ENCODE measurements at places on chromosomes 13 and 19.
A peak's percentile ranks its signal among the peaks of the same experiment; 100 is the strongest.

DNA sequence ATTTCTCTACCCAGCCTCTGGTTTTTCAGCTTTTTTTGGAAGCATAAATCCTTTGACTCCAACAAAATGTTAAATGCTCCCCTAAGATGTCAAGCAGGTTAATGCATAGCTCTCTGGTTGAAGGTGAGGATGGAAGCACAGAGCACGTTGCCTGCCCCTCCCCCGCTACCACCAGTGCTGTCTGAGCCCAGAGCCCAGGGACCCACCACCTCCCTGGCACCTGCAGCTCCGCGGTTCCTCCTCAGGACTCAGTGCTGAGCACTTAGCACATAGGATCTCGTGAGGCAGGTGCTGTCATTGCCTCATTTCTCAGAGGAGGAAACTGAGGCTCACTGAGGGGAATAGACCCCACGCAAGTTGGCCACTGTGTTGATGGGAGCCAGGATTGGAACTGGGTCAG is 48.6 kb downstream of the DPF1 start:
- no peak for DNase-seq

GRCh38 chr13:93473441-93474270 is 247.0 kb downstream of the GPC6 start:
- no peak for DNase-seq

GRCh38 chr13:95724252-95724651 is 47.3 kb downstream of the DNAJC3 start:
- DNase-seq: no peak

- no peak for DNase-seq
Measured at GRCh38 chr13:75702476-75702875, 66.3 kb downstream of the LMO7 start.

DNA sequence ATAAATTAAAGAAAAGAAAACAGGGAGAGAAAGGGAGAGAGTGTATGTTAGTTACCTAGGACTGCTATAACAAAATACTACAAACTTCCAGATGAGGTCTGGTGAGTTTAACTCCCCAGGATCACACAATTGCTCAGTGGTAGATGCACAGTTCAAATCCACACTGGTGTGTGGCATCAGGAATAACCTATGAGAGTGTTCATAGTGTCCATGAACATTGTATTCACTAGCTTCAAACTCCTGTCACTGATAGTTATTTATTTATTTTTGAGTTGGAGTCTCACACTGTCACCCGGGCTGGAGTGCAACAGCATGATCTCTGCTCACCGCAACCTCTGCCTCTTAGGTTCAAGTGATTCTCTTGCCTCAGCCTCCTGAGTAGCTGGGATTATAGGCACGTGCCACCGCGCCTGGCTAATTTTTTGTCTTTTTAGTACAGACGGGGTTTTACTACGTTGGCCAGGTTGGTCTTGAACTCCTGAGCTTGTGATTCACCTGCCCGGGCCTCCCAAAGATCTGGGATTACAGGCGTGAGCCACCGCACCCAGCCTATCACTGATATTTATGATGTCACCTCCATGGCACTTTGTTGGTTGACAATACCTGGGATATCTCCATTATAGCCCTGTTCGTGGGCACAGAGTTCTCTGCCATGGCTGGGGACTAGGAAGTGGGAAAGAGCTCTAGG is at the start of gene NFILZ:
Gene NFILZ (plus strand): TSS at position 638 of the 688 bp plus-strand sequence. CDS start 46,133 bp downstream, outside the sequence.
- no peak for DNase-seq

DNA sequence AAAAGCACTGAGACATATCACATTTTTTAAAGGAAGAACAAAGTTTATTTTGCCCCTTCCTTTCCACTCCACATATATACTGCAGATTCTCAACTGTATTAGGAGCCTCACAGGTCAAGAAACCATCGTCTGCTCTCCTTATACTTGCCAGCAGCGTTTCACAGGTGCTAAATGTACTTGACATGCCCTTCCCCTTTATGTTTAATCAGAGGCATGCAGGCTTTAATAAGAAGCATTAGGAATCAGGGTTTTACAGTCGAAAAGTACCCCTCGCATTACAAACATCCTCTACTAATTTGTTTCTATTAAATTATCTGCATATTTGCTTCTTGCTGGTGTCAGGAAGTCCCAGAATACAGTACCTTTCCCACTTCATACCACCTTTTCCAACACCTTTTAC is 3.7 kb upstream of the RAP2A start:
- no peak for DNase-seq

DNA sequence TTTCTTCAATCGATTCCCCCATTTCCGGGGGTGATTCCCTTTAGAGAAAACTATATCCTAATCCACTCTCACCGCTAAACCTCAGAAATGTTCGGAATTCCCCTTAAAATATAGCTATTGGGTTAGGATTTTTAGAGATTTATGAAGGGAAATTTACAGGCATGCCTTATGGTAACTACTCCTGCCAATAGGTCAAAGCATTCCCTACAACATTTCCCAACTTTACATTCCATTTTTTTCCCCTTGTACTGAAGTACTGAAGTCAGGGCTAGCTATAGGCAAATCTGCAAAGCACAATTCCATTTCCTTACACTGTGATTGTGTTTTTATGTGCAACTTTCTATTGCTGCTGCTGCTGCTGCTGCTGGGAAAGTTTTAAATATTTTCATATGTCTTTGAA is 2.1 kb downstream of the EDNRB start:
- DNase-seq: no peak

DNA sequence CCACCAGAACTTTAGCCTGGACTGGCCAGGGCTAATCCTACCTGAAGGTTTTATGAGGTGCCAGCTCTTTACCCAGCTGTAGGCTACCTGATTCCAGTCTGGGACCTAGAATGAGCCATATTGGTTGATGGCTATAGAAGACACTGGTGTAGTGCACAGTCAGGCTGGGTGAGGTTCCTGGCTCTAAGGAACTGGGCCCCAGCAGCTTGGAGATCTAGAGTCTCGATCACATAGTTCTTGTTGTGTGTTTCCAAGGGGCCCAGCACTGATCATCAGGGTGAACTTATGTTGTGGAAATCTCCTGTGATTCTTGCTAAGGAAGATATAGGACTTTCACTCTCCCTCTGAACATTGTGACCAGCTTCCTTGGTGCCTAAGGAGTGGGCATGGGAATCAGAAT is 236.3 kb downstream of the ZNF536 start:
- DNase-seq: no peak

GRCh38 chr13:29480893-29481525 is 114.5 kb downstream of the SLC7A1 start:
- DNase-seq: no peak

GRCh38 chr19:33297401-33298145 is 4.8 kb downstream of the CEBPA start:
- no peak for DNase-seq

DNA sequence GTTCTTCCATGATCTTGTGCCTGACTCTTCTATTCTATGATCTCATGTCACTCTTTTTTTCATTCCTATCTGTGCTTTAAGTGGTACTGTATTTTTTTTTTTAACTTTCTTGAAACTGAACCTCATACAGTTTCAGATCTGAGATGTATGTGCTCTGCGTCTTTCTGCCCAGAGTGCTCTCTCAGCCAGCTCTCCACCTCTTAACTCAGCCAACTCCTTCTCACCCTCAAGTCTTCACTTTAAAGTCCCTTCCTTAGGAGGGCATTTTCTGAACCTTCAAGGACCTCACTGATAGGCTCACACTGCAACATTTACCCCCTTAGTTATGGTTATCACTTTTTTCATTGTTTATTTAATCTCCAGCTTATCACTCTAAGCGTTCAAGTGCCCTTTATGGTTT is 158.7 kb downstream of the IRS2 start:
- DNase-seq: no peak

DNA sequence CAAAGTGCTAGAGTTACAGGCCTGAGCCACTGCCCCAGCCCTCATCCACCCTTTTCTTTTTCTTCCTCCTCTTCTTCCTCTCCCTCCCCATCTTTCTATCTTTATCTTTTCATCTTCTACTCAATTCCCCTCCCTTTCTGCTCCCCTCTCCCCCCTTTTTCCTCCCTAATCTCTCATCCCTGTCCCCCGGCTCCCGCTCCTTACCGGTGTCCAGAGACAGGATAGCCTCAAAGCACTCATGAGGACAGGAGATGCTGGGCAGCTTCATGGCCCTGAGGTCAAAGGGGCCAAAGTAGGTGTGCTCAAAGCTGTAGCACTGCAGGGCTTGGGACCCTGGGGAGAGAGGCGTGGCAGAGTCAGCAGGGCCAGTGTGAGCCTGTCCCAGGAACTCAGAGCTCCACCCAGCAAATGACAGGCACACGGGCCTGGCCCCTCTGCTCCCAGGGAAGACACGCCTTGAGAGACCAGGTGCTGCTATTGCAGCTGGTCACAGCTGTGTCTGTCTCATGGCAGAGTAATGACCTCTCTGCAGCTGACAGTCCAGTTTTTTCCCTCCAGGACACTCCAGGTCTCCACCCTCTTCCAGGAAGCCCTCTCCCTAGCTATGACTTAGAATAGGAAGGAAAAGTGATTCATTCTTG is 2.6 kb downstream of the LYPD5 start:
- no peak for DNase-seq

DNA sequence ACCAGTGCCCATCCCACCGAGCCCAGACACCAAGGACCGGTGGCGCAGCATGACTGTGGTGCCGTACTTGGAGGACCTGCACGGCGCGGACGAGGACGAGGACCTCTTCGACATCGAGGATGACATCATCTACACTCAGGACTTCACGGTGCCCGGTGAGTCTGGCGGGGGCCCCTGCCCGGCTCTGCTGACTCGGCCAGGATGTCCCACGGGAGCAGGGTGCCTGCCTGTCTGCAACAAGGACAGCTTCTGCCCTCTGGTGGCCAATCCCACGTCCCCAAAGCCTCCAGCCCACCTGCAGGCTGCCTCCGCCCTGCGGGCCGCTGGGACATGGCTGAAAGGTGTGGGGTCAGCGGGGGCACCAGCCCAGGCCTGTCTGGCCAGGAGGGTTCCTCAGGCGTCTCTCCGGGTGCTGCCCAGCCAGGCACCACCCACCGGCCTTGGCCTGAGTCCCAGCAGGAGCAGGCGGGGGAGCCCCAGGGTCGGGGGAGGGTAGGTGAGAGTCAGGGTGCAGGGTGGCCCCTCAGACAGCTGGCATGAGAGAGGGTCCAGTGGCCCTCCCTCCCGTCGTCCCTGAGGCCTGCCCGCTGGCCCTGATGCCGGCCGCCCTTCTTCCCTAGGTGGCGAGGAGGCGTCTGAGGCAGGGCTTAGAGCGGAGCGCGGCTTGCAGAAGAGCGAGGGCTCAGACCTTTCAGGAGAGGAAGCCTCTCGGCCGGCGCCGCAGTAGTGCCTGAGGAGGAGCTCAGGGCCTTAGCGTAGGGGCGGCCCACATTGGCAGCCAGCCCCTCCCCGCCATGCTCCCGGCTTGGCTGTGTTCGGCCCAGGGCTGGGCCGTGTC is 14.6 kb downstream of the CBARP start:
- DNase-seq: no peak

GRCh38 chr13:78786459-78786858 is 127.5 kb upstream of the OBI1 start:
- DNase-seq: no peak

DNA sequence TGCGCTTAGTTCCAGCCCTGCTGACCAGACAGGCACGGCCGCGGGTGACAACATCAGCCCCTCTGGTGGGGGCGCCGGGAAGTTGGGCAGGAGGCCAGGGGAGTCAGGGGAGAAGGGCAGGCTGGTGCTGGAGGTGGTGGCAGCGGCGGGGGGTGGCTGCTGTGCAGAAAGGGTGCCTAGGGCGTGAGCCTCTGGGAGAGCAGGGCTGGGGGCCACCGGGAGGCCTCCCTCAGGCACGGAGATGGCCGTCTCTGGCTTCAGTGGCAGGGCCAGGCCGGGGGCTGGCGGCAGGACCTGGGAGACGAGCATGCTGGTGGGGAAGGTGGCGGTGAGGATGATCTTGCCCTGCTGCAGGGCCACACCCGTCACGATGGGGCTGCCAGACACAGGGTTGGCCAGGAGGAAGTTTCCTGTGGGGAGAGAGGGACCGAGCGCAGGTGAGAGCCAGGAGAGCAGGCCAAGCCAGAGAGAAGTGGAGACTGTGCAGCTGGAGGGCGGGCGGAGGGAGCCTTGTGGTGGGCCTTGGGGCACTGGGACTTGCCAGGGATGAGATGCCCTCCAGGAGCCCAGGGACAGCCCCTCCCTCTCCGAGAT is 3.3 kb downstream of the SIX5 start:
- no peak for DNase-seq

- DNase-seq: no peak
Measured at GRCh38 chr13:71137101-71137500, 729.9 kb downstream of the DACH1 start.

- DNase-seq: no peak
Measured at GRCh38 chr19:8416796-8417195, 3.7 kb downstream of the MARCHF2 start.

- no peak for DNase-seq
Measured at GRCh38 chr13:39385621-39386231, 217.3 kb downstream of the LHFPL6 start.

- DNase-seq: no peak
Measured at GRCh38 chr13:99749271-99750019, 222.1 kb downstream of the ZIC5 start.

DNA sequence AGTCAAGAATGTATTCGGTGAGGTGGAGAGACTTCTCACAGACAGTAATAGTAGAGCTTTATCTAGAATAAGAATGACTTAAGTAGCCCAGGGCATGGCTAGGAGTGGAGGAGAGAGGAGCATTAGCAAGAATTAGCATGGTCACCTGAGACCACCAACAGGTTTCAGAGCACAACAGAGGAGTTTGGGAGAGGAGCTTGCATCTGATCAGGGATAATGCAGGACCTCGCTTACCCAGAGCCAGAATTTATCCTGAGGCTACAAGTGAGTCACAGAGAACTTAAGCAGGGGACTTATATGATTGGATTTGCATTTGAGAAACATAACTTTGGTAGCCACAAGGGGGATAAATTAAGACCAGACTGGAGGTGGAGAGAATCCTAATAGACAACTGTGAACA is 102.1 kb upstream of the FNDC3A start:
- no peak for DNase-seq

GRCh38 chr13:50684366-50684765 is 159.1 kb downstream of the DLEU7 start:
- peak; percentile 71 for DNase-seq

GRCh38 chr13:30394751-30395191 is 27.5 kb upstream of the UBE2L5 start:
- DNase-seq: no peak

DNA sequence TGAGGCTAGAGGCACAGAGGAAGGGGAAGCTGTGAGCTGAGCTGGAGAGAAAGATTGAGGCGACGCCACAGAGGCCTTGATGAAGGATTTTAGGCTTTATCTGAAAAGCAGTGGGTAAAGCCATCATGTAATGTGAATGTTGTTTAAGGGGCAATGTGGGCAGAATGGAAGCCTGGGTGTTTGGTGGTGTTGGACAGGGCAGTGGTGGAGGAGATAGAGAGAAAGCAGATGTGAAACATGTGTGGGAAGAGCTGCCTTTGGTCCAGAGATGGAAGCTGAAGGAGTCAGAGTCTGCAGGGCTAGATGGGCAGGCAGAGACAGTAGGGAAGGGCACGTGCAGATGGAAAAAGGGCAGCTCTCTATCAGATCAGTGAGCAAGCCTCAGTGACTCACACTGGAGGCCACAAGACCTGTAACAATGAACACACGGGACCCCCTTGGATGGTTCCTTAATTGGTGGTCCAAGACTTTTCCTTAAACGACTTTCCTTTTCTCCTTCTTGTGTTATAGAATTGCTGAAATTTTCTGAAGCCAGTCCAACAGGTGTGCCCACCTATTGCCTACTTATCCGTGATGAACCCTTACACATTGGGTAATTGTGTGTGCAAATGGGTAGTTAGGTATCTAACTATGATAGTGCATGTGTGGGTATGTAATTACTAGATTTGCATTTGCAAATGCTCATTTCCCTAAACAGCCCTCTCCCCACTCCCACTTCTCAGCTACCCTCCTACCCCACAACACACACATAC is 21.7 kb downstream of the ZNF536 start:
- DNase-seq: no peak

- no peak for DNase-seq
Measured at GRCh38 chr13:72244788-72245187, 377.8 kb upstream of the DACH1 start.

Data from CMK (cell line).